NCI-H1417 (cell line): ENCODE measurements at places on chromosomes 7 and 10.

- DNase-seq: no peak
Observed at GRCh38 chr7:13115157-13115772, 427.8 kb downstream of the ARL4A start.

DNA sequence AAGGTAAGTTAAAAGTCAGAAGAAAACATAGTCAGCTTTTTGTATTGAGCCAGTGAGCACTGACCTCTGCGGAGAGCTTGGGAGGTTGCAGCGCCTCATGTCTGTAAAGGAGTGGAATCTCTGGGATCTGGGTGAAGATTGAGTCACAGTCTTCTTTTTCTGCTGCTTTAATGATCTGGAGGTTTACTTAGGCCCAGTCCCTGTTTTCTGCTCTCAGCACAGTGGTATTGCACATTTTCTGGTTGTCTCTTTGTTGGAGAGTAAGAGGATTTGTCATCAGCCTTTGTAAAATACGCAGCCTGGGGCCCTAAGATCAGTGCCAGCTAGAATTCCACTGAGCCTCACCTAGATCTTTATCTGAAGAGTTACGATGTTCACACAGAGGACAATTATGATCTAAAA lies 58.3 kb upstream of the GJD4 start:
- no peak for DNase-seq

DNA sequence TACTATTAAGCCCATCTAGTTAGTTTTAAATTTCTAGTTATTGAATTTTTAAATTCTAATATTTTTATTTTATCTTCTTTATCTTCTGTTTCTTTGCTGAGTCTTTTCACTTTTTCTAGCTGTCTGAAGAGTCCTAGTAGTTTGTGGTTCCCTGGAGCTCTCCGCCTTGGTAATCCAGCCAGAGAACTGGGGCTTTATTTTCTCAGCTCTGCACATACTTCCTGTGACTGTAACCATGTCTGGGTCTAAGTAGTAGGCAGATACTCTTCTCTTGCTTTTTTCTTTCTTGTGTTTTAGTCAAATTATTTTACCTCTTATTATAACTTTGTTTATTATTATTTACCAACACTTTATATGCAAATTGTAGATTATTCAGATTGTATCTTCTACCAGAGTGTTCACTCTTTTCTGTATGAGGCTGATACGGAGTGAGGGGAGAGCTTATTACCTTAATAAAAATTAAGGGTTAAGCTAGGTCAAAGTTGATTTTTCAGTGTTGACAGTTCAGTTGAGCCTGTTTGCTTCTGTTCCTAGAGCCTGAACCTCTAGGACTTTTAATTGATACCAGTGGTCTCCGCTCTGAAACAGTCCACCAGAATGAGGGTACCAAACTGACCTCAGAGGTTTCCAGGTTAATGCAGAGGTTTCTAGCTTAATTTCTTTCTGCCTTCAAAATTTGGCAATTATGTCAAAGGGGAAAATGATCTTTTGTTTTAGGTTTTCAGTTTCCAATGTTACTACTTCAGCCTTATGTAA lies 155.4 kb downstream of the ADK start:
- DNase-seq: no peak

DNA sequence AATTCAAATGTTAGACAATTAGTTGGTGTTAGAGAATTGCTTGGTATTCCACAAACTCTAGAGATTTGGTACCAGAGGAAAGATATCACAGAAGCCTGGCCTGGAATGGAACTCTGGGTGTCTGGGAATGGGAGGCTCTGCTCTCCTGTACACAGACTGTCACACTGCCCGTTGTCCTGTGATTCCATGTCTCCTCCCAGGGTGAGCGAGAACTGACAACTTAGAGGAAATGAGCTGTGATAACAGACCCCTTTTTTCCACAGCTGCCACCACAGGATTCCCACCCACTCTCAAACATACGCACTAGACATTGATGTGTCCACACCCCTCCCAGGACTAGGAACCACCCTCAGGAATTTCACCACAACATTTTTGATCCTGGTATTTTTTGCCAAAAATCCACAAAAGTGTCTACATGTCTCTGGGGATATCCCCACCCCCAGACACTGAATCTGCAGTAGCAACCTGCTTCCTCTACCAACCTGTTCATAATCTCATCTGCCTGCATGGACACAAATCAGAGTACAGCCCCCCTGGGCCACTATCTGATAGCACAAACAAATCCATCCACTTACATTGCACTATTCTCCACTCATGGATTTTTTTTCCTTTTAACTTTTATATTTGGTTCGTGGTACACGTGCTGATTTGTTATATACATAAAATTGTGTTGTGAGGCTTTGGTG lies 4.7 kb downstream of the ZNF273 start:
- no peak for DNase-seq

DNA sequence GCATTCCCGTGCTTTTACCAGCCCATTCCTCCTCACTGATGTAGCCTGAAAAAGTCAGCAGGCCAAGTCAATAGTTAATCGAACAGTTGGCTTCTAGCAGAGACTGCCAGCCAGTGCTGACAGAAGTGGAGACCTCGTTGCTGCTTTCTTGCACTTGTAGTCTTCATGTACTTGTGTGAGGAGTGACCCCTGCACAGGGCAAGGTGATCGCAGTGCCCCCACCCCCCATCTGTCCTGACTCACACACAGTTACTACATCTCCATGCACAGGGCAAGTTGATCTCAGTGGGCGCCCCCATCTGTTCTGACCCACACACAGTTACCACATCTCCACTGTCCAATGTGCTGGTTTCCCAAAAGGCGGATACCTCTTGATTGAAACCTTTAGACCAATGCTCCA lies 34.2 kb downstream of the C10orf71 start:
- DNase-seq: no peak
